ENCODE measurements at places on chromosomes 13 and 19. TPM values are rescaled to one million over a fixed set of nuclear protein-coding genes. Genes with fewer than 3 reads are reported as not detected.

GRCh38 chr13:46386392-46387063 is 524 bp downstream of the RUBCNL start:
- DNase-seq, result no peak

DNA sequence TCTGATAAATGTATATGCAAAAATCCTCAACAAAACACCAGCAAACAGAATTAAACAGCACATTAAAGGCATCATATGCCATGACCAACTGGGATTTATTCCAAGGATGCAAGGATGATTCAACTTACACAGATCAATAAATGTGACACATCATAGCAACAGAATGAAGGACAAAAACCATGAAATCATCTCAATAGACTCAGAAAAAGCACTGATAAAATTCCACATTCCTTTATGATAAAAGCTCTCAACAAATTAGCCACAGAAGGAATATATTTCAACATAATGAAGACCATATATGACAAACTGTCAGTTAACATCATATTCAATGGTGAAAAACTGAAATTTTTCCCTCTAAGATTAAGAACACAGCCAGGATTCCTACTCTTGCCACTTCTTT is 691.6 kb downstream of the DIAPH3 start:
- no peak for DNase-seq

- no peak for DNase-seq
Measured at GRCh38 chr19:44278181-44278690, 18.6 kb downstream of the ZNF233 start.

The CBLC gene
- not detected for total RNA-seq

DNA sequence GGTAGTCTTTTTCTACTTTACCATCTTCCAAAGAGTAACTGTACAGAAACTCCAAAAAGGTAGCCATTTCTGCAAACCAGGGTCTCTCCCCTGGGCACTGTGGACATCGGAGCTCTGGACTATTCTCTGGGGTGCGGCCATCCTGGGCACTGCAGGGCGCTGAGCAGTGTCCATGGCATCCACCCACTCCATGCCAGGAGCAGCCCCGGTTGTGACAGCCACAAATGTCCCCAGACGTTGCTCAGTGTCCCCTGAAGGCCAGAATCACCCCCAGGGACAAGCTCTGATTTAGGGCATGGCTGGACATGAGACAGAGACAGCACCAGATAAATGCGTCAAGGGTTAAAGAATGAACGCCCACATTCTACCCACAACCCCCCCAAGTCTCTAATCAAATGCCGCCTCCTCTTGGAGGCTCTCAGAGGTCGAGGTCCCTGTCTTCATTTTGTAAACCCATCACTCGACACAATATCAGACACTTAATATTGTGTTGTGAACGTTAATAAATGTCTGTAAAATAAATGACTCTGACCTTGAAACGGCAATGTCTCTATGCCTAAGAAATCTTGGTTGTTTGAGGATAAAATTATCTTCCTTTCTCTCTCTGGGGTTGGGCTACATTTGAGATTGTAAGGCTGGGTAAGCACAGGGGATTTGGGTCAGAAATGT is 8.9 kb downstream of the GNG7 start:
- DNase-seq, result no peak

The LILRA1 gene
- not detected for total RNA-seq

DNA sequence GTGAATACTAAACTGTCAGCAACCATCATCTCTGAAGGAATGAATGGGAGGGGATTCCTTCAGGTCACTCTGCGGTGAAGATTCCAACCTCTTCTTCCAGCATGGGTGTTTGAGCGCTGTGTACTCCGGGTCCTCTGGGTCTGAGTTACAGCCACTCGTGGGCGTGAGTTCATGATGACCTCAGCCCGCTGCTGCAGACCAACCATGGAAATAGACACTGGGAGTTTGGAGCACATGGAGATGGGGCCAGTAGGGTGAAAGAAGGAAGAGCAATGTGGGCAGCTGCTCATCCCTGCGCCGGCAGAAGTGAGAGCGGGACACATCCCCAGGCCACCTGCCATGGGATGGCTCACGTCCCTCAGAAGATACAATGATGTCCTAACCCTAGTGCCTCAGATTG is 16.8 kb upstream of the RAB20 start:
- no peak for DNase-seq

DNA sequence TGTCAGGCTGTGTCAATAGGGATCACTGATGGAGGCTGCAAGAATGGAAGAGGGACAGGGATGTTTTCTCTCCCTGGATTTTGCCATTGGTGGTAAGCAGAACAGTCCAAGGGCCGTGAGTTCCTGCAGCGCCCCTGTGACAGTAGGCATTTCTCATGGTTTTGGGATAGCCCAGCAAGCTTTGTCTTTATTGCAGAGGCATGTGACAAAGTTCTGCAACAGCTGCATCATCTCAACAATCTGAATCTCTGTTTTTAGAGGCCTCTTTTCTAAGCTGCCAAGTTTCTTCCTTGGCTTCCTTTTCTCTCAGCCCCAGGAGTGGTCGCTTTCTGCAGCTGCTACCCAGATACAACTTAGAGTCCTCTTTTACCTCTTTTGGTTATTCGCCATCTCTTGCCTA is 95.7 kb upstream of the TSHZ3 start:
- no peak for DNase-seq

GRCh38 chr13:82566864-82567263 is 1315.4 kb downstream of the SLITRK1 start:
- no peak for DNase-seq

- no peak for DNase-seq
Measured at GRCh38 chr19:40283414-40284250, 1.5 kb downstream of the AKT2 start.

DNA sequence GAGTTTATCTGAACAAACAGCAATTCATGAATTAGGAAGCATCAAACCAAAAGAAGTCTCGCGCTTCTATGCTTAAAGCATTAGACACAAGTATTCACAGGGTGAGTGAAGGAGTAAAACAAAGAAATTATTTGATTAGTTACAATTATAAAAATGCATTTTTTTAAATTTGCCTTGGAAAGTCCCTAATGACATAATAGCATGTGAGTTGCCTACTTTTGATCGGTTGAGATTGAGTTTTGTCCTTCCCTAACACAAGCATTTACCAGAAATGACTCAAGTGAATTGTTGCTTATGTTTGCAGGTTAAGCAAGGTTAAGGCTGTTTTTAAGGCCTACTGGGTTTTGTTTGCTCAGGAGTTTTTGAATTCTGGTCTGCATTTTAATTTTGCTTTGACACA is 389 bp upstream of the ZNF649 start:
- DNase-seq, result no peak

- no peak for DNase-seq
Measured at GRCh38 chr13:101623470-101624209, 171.2 kb downstream of the ITGBL1 start.

DNA sequence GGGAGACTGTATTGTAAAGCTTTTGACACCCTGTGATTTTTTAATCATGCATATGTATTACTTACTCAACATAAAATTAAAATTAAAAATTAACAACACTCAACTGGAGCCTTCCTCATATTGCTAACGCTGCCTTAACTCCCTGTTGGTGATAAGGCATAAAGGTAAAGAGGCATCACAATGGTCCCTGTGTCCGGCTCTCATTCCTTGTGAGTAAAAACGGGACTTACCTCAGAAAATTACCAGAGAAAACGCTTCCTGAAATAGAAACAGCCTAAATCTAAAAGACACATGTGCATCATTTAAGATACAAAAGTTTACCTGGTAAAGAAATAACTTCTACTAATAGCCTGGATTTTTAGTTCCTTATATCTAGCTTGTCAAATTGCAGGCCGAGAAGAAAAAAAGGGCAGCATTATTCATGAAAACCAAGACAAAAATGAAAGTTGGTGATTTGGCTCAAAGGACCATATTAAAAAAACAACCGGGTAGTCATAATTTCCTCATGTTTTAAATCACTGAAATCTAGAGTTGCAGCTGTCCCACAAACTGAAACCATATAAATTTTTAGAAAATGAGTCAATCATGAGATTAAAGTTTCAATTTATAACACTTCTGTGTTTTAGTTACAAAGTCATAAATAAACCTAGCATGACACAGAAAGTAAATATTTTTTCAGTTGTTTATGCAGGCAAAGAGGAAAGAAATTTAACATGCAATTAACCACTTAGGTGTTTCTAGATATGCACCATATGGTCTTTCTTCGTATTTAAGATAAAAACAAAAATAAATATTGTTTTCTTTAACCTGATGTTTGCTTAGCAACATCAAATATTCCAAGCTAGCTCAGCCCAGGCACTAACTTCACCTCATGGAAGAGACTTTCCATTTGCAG is 94.7 kb downstream of the MIPEP start:
- no peak for DNase-seq

GRCh38 chr13:91119643-91120042 is 227.8 kb upstream of the MIR17HG start:
- no peak for DNase-seq

- DNase-seq, result no peak
Measured at GRCh38 chr13:113837560-113838355, 26.1 kb downstream of the GAS6 start.

- no peak for DNase-seq
Measured at GRCh38 chr13:33322543-33322809, 36.9 kb upstream of the STARD13 start.

GRCh38 chr19:44741841-44742329 is 6.6 kb upstream of the BCL3 start:
- no peak for DNase-seq

GRCh38 chr19:30079200-30079599 is 137.2 kb downstream of the URI1 start:
- no peak for DNase-seq

The OR7A10 gene
- total RNA-seq, result not detected

DNA sequence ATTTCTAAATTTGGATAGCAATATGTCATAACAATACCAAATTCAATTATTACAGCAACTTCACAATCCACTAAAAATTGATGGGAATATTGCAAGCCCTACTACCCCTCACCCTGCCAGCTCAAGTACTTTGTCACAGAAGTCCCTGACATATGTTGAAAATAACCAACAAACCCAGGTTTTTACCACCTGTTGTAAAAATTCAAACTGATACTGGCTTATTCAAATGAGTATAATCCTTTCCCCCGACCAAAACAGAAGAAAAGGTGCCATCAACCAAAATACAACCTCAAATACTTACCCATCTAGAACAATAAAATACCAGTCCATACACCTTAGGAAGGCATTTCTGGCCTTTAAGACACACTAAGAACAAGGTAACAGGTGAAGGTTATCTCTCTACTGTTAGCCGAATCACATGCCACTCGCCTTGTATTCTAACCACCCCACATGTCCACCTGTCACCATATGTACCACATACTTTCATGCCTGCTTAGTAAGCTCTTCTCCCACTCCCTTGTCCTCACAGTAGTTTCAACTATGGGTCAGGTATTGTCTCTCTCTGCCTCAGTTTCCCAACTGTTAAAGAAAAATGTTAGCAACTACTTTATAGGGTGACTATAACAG is 53.1 kb downstream of the USP12 start:
- no peak for DNase-seq

GRCh38 chr19:23394511-23394910 is 760 bp downstream of the ZNF91 start:
- DNase-seq, result peak; percentile 62

The NKG7 gene
- 263 TPM for total RNA-seq

DNA sequence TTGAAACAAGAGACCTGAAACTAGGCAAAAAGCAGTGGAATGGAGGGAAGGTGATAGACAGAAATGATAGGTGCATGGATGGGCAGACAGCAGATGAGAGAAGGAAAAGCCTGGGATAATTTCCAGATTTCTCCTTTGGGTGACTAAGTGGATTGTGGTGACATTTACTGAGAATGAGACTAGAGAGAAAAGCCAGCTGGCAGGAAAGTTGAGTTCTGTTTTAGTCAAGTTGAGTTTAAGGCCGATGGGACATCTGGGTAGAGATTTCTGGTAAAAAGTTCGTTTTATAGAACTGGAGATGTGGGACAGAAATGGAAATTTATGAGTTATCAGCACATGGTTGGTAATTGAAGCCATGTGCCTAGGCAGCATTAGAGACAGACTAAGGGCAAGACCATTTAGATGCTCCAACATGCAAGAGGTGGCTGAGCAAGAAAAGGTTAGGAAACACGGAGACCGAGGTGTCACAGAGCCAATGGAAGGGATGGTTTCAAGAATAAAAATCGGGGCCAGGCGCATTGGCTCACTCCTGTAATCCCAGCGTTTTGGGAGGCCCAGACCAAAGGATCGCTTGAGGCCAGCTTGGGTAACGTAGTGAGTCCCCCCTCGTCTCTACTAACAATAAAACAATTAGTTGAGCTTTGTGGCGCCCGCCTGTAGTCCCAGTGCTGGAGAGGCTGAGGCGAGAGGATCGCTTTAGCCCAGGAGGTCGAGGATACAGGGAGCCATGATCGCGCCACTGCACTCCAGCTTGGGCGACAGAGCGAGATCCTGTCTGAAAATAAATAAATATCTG is 9.6 kb upstream of the DGKH start:
- no peak for DNase-seq

DNA sequence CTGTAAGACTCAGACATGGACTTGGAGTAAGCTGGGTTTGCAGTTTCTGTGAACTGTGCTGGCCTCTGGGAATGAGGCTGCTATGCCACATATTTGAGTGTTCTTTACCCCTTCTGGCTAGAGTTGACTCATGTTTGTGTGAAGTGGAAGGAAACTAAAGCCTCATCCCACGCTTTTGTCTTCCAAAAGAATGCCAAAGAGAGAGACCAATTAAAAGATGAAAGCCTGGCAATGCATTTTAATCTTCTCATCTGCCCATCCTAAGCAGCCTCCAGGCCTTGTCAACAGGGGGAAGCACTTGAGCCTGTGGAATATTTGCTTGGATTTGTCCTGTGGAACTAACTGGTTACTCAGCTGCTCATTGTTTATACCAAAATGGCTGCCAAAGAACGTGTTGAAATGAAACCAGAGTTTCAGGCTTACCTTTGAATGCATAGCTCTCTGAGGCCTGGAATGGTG is 49.1 kb downstream of the LMO7 start:
- no peak for DNase-seq

The SELENOV gene
- not detected for total RNA-seq

The ELANE gene
- total RNA-seq, result not detected

GRCh38 chr19:49497789-49498103 is 1.5 kb downstream of the RPS11 start:
- no peak for DNase-seq

The ZNF382 gene
- 16.2 TPM for total RNA-seq

The IFNL1 gene
- total RNA-seq, result not detected

GRCh38 chr19:39144290-39145071 is 18.9 kb downstream of the PAK4 start:
- no peak for DNase-seq

DNA sequence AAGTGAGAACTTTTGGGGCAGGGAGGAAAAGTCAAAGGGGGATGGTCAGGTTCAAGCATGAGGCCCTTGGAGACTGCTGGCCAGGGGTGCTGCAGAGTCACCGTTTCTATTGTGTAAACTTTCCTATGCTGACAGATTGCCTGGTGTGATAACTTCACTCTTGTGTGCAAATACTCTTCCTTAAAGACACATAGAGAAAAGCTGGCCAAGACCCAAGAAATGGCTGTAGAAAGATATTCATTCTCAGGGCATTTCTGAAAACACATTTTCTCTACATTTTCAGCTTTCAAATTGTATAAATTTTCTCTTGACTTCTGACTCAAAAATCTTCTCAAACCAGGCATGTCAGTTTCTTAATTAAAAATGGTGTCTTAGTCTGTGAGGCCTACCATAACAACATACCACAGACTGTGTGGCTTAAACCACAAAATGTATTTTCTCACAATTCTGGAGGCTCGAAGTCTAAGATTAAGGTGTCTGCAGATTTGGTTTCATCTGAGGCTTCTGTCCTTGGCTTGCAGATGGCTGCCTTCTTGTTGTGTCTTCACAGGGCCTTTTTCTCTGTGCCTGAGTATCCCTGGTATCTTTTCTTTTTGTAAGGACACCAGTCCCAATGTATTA is 304.5 kb downstream of the KCNRG start:
- no peak for DNase-seq

Measured in activated naive CD8-positive, alpha-beta T cell treated with anti-CD3 and anti-CD28 coated beads, Interleukin-2, amount 10 ng/mL, durations not matched to agents 7 days and 5 days (primary cell).